Kasumi-1 (cell line): ENCODE measurements at places on chromosomes 5 and 9.

- no peak for DNase-seq
These were observed 52.3 kb downstream of the CAST start for GRCh38 chr5:96714450-96714849.

DNA sequence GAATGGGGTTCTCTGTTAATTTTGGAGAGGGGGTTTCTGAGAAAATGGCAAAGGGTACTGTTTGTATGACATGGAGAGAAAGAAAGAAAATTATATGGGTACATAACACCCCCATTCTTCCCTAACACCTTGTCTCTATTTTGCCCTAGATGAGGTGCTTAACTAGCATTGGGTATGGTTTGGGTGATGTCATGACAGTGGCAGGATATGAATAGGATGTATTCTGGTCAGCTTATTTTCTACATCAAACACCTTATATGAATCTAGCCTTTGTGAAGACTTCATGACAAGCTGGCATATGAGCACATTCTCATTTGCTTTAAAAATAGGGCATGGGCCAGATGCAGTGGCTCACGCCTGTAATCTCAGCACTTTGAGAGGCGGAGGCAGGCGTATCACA lies 58.6 kb downstream of the LNPEP start:
- no peak for DNase-seq

DNA sequence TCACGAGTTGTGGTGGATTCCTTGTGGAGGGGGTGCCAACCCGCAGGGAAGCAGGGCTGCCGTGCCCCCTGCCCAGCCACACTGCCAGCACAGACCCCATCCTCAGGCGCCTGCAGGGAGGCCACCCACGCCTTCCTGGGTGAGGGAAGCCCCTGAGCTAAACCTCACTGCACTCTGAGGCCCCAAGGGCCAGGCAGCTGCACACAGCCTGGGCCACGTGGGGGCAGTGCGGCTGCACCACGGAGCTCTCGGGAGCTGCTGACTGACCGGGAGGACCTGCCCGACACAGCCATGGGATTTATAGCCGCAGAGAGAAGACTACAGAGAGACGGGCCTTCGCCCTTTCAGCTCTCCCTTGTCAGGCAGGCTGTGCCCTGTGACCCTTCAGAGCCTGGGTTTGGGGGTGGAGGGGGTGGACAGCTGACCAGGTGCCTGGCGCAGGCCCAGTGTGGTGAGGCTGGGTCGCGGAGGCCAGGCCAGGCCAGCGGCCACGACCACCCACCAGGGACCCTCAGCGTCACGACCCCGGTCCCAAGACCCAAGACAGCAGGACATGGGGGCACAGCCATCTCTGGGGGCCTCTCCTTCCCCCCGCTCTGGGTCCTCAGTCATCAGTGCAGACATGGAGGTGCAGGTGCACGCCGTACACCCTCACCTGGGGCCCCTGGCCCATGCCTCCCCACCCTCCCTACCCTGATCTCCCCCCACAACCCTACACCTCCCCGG lies 4.3 kb upstream of the AHRR start:
- DNase-seq: peak; percentile 58

DNA sequence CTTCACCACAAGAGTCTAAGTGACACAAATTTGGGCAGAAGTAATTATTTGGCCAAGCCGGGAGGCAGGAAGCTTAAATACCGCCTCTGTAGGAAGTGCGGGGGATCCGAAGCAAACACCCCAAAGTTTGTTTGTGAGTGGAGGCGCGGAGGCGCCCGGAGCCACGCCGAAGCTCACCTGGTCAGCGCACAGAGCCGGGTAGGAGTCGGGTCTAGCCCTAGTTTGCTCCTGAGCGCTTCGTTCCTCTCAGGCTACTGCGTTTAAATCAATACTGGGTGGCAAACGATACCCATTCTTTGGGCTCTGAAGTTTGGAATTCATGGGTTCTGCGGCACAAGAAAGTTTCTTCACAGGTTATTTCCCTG lies 855 bp downstream of the MCC start:
- no peak for DNase-seq

DNA sequence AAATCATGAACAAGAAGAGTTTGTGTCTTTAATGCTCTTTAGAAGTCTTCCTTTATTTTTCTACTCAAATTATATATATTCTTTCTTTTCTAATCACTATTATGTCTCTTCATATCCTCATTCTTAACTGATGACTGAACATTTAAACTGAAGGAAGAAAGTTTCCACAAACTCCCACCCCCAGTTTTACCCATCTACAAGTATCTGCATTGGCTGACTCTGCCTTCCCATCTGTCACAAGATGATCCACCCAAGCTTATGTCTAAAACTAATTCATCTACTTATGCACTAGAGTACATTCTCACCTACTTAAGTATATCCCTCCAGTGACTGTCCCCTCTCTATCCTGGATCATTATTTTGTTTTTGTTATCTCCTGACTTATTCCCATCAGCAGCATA lies 344.5 kb downstream of the PRR16 start:
- DNase-seq: no peak

- peak; percentile 6 for DNase-seq
These were observed 6.3 kb upstream of the SMU1 start for GRCh38 chr9:33082538-33083326.

- DNase-seq: no peak
These were observed 42.2 kb upstream of the FBXW11 start for GRCh38 chr5:172048539-172049101.

DNA sequence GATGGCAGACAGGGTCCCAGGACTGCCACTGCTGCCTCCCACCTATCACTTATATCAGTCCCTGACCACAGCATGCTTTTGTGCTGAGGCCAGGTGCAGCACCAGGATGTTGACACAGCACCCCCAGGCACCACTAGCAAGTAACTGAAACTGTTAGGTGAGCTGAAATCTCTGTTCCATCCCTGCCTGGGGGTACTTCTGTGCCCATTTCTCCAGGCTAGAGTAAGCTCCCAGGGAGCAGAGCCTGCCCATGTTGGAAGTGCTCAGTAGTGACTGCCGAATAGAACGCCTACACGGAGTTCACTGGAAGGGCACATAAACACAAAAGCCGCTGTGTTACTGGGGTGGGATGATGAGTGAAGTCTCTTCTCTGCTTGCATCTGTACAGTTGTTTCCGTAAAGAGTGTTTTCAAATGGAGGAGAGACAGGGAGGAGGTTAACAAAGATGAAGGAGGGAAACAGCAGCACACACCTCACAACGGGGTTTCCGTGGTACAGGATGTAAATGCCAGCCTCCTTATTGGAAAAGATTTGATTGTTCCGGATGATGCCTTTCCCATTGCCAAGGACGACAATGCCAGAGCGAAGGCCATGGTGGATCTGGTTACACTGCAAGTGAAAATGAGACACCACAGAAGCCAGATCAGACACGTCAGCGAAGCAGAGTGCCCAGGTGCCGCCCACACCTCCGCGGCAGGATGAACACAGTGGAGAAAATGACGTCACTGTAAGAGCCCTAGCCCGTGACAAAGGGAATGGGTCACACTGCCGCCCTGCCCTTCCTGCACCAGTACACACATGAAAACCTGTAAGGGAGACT lies 43.1 kb downstream of the POLR1E start:
- DNase-seq: no peak

DNA sequence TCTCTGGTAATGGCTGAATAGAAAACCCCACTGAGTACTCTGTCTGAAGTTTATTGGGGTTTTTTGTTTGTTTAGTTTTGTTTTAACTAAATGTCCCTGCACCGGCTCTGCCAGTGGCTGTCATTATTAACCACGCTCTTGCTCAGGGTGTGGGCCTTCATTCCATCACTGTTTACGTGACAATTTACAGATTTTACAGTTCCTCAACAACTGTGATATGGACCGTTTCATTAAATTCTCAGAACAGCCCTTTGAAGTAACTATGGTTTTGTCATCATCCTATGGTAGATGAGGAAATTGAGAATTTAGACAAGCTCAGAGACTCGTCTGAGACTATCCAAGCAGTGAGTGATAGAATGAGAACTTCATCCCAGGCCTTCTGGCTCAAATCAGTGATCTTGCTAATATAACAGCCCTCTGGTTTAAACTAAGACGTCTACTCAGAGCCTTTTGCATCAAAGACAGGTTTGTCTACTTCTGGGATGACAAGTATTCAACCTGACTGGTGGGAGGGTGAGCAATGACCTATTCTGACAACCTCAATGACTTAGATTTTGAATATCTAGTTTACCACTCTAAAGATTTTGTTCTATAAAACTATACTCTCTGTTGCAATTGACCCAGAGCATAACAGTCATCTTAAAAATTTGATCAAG lies 77.3 kb upstream of the MAP3K1 start:
- DNase-seq: no peak

- DNase-seq: no peak
These were observed 72.8 kb upstream of the PARP8 start for GRCh38 chr5:50593681-50594080.

DNA sequence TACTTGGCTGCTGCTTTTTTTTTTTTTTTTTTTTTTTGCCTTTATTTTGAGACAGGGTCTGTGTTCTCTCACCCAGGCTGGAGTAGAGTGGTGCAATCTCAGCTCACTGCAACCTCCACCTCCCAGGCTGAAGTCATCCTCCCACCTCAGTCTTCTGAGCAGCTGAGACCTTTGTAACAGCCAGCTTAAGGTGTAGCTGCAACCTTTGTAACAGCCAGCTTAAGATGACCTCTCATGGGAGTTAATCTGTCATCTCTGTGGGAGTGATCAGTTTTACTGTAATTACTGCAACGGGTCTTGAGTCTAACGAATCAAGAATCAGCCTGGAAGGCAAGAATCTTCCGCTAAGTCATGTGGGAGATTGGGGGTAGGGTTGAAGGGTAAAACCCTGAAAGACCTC lies 31.6 kb upstream of the SNX2 start:
- DNase-seq: no peak

- DNase-seq: no peak
These were observed 67.8 kb downstream of the NIPSNAP3B start for GRCh38 chr9:104831681-104832080.

GRCh38 chr5:136434795-136435194 lies 69.5 kb upstream of the TRPC7 start:
- no peak for DNase-seq

DNA sequence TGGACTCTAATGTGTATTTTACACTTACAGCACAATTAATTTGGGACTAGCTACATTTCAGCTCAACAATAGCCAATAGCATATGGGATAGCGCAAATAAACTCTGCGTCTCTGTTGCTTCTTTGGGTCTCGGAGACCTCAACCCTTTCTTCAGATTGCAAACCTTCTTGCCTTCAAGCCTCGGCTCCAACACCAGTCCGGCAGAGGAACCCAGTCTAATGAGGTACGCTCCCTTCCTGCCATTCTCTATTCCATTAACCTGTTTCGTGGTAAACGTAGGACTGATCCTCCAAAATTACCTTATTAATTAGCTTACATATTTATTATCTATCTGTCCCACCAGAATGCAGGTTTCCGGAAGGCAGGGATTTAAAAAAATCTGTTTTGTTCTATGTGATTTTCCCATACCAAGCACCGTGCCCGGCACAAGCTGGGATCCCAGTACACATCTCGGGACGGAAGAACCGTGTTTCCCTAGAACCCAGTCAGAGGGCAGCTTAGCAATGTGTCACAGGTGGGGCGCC lies 525 bp upstream of the DAPK1 start:
- peak; percentile 48 for DNase-seq

GRCh38 chr9:13721481-13722235 lies 442.2 kb upstream of the MPDZ start:
- no peak for DNase-seq

DNA sequence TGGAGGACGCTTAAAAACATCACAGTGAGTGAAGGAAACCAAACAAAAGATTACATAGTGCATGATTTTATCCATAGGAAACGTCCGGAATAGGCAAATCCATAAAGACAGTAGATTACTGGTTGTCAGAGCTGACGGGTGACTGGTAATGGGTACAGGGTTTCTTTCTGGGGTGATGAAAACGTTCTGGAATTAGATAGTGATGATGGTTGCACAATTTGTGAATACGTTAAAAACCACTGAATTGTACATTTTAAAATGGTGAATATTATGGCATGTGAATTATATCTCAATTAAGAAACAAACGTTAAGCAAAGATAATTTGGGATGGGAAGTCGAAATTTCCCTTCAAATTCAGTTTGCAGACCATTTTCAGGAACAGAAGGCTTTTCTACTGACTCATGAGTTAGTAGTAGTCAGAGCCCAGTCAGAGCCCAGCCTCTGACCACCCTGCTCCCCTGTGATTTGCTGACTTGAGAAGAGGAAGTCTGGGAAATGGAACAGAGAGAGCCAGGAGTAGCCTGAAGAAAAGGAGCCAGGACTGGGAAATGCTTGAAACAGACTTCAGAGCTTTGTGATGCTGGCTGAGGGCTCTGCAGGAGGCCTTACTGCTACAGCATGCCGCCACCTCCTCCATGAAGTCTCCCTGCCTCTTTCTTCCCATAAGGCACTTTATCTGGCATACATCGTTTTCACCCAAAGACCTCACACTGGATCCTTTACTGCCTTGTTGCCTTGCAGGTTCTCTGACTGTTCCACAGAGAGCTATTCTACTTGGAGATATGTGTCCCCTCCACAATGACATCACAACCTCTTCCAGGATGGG lies 46.4 kb upstream of the CTNNA1 start:
- peak; percentile 47 for DNase-seq

DNA sequence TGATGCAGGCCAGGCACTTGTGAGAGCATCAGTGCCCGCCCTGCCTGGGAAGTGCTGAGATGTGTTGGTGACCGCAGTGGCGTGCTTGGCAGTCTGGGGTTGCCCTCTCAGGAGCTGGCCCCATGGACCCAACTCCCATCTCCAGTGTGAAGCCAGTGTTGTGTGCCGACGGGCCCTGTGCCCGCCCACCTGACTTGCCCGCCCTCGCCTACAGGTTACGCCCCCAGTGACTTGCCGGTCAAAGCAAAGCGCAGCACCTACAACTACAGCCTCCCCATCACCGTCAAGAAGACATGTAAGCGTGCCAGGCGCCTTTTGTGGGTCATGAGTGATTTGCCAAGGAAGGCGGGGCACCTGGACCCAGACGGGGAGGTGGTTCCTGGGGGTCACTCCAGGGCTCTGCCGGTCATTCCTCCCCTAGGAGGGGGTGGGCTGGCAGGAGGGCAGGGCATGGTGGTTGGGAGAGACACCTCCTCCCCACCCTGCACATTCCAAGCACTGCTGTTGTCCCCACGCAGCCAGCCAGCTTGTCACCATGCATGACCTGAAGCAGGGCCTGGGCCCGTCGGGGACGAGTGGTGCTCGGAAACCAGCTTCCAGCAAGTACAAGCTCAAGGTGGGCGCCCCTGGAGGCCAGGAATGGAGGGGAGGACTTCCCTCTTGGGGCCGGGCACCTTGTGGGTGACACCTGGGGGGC lies 7.4 kb upstream of the CEL start:
- no peak for DNase-seq

GRCh38 chr5:14908172-14908571 lies 36.6 kb upstream of the ANKH start:
- DNase-seq: no peak

DNA sequence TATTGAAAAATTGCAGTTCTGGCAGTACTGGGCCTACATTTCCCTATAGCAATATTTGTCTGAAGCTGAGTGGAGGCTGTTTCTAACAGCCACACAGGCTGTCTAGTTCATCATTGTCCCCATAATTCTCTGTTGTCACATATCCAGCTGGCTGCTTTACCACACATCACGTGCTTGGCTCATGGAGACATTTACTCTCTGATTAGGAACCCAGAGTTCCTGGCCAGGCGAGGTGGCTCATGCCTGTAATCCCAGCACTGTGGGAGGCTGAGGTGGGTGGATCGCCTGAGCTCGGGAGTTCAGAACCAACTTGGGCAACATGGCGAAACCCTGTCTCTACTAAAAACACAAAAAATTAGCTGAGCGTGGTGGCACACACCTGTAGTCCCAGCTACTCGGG lies 81.4 kb downstream of the PGM5 start:
- DNase-seq: no peak

GRCh38 chr5:84299959-84300358 lies 84.7 kb downstream of the EDIL3 start:
- no peak for DNase-seq
